ENCODE measurements at places on chromosomes 5 and 9.

- DNase-seq, result no peak
Measured at GRCh38 chr5:170755679-170756456, 27.7 kb upstream of the GABRP start.

GRCh38 chr9:130334915-130335314 lies 69.4 kb downstream of the HMCN2 start:
- no peak for DNase-seq

DNA sequence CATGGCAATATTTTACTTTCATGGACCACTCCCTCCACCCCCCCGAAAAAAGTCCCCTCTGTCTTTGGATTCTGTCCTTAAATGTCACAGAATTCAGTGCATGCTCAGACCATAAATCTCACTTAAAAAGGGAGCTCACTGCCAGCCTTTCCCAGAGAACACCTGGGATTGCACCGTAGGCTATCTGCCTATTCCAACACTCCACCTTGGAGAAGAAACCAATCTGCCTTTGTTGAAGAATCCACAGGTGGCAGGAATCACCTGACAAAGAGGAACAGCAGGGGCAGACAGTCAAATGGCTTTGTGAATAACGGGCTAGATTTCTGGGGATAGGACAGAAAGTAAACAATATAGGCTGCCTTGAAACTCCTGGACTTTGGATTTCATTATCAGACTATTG lies 306.7 kb upstream of the BRINP1 start:
- no peak for DNase-seq

DNA sequence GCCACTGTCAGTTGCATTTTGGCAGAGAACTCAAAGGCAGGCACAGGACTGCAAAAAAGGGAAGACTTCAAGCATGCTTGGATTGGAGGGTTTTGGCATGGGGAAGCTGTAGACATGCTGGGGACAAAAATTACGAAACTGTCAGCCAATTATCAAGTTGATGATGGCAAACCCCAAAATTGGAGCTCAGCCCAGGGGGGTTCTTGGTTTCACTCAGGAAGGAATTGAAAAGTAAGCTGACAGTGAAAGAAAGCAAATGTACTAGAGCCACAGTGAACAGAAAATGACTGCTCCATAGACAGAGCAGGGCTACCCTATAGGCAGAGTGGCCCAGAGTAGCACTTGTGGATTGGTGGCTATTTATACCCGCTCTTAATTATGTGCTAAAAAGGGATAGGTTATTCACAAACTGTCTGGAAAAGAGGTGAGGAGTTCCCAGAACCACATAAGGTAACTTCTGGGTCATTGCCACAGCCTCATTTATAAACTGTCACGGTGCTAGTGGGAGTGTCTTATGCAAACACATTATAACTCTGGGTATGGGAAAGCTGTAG lies 14.6 kb upstream of the CFAP95 start:
- no peak for DNase-seq

DNA sequence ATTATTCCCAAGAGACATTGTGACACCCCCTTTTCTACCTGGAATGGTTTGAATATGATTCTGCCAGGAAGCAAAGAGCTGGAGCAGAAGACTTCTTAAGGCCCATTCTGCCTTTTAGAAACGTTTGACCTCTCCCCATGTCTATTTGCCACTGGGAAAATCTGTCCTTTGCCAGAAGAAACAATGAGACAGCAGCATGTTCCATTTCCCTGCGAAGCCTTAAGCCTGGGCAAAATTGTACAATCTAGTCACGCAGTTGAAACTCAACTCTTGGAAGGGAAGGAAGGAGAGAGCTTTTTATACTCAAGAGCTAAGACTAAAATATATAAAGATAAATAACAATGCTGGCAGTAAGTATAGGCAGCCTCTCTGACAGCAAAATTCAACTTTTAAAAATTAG lies 22.1 kb upstream of the SPOCK1 start:
- DNase-seq, result no peak

DNA sequence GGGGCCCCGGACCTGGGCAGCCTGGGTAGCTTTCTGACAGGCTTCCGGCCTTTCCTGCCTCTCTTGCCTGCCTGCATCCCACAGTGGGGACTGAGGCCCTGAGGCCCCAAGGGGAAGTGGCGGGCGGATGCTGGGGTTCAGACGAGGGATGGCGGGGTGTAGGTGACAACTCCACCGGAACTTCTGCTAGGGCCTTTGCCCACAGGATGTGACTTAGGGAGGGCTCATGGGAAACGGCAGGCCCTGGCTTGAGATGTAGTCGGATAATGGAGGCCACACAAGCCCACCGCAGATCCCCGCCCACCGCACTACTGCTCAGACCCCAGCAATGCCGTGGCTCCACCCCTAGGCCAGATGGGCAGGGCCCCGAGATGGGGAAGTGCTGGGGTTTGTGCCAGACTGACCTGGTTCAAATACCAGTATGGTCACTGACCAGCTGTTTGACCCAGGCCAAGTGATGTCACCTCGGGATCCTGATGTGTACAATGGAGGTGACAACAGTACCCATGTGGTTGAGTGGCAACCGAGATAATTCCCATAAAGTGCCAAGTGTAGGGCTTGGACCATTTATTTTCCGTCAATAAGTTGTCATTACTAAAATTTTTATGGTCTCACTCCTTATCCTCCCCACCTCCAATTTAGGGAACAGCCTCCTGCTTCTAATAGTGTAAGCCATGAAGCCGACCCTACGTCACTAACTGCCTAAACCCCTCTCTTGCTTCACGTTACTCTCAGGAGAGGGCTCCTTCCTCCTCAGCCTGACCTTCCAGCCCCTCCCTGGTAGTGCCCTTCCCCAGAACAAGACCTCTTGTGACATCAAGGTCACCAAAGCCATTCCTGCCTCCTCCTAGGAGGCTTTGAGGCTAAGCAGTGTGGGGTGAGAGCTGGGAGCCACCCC lies 2.5 kb upstream of the CDK9 start:
- peak; percentile 57 for DNase-seq

- DNase-seq, result no peak
Measured at GRCh38 chr5:168796000-168796399, 216.8 kb upstream of the PANK3 start.

DNA sequence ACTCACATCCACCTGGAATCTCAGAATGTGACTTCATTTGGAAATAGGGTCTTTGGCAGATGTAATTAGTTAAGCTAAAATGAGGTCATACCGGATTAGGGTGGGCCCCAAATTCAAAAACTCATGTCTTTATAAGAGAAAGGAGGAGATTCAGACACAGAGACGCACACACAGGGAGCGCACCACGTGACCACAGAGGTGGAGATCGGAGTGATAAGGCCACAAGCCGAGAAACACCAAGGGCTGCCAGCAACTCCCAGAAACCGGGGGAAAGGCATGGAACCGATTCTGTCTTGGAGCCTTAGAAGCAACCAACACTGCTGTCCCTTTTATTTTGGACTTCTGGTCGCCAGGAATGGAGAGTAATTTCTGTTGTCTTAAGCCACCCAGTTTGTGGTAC lies 31.8 kb upstream of the LMX1B start:
- DNase-seq, result no peak

DNA sequence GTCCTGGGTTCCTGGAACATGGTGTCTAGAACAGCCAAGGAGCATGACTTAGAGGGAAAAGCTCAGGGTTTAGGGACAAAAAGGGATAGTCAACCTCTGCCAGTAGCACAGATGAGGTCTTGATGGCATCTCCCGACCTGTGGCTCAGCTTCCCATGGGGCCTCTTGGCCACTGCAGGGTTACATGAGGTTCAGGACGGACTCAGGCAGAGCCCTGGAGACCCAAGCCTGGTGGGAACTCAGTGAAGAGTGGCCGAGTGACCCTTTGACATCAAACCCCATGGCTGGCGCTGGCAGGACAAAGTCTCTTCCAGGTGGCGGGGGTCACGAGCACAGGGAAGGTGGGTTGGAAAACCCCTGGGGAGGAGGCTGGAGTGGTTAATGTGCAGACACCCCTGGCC lies 57.8 kb downstream of the MTRR start:
- no peak for DNase-seq

DNA sequence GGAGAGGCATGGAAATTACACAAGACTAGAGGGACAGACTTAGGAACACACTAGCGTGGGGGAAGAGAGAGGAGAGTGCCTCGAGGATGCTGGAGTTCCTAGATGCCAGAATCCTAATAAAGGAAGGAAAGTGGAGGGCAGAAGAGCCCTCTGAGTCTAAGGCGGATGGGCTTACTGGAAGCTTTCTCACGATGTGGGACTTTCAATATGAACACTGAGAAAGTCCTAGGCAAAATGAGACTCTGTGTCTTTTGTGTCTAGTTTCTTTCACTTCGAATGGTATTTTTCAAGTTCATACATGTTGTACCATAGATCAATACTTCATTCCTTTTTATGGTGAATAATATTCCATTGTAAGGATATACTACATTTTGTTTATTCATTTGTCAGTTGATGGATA lies 239.4 kb downstream of the NSG2 start:
- DNase-seq, result no peak

DNA sequence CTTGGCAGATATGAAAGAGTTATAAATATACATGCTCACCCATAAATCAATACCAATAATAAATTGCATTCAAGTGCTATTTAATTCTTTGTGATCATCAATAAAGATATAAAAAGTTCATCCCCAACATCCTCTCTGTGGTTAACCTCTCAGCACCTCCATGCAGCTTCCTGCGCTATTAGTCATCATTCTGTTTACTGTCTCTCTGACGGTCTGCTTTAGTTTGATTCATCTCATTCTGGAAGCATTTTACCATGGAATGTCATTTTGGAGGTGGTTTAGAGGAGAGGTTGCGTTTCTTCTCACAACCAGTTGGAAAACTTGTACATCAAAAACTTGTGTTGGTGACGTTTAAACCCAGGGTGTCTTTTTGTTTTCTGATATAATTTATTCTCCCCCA lies 486.6 kb downstream of the BRINP1 start:
- DNase-seq, result no peak

GRCh38 chr5:164431634-164432304 lies 926.4 kb downstream of the MAT2B start:
- DNase-seq, result no peak

DNA sequence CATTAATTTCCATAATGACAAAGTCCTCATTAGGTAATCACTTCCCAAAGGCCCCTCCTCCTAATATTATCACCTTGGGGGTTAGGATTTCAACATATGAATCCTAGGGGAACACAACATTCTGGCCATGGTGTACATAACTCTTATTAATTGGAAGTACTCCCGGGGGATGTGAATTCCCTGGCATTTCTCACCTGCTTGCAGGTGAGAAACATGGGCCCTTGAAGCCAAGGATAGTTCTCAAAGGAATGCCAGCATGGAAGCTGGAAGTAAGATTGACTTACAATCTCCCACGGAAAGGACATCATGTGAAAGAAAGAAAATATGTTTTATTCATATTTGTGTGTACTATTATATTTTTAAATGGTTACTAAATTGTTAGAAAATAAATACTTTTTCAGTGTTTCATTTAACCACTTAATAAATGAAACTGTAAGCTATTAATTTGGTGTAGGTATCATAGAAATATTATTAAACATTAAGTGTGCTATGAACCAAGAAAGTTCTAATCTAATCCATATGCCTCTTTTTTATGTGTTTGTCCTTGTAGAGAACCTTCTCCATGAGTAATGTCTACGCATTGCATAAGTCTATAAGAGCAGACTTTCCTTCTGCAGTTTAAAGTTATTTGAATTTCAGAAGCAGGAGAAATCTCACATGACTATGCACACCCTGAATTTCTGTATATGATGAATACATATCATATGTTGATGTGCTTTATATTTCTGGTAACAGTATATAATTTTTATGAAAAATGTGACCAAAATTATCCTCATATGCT lies 59.4 kb downstream of the ANXA1 start:
- DNase-seq, result no peak

- DNase-seq, result no peak
Measured at GRCh38 chr5:173624282-173624681, 7.8 kb upstream of the BOD1 start.

DNA sequence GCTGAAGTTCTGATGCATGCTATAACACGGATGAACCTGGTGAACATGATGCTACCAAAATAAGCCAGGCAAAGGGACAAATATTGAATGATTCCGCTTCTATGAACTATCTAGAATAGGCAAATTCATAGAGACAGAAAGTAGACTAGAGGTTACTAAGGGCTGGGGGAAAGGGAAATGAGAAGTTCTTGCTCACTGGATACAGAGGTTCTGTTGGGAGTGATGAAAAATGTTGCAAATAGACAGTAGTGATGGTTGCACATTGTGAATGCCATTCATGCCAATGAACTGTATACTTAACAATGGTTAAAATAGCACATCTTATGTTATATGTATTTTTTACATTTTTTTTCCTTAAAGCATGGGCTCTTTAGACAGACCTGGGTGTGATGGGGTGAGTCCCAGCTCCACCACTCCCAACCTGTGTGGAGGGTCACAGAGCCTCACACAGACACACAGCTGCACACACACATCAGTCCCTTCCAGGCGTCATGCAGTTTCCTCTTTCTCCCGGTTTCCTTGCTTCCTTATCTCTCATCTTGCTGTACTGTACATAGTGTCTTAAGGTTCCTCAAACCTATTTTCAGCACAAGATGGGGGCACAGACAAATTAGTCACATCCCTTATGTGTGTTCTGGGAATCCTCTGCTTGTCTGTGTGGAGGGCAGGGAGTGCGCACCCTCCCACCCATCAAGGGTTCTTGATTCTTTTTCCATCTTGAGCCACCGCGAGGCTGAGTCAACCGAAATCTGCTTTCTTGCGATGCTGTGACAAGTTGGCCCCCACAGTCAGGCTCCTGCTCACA lies 192.9 kb downstream of the CRB2 start:
- peak; percentile 54 for DNase-seq

GRCh38 chr9:115596021-115596745 lies 478.2 kb upstream of the TNC start:
- no peak for DNase-seq

GRCh38 chr9:133788819-133789717 lies 50.9 kb upstream of the SARDH start:
- no peak for DNase-seq

DNA sequence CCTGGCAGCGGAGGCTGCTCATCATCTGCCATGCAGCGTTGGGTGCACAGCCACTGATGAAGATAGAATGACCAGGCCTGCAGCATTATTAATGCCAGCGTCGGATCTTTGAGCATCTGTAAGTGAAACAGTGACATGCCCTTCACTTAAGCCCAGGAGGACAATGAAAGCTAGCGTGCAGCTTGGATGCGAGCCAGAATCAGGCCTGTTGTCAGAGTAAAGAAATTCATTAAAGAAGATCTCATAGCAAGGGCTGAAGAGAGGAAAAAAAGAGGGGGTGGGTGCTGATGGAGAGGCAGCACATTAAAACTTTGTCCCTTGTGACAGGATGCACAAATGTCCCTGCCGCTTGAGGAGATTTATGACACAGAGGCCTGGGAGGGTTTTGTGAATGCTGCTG lies 186.1 kb upstream of the MAST4 start:
- DNase-seq, result no peak

GRCh38 chr5:141850244-141850768 lies 27.9 kb downstream of the PCDH1 start:
- peak; percentile 14 for DNase-seq

DNA sequence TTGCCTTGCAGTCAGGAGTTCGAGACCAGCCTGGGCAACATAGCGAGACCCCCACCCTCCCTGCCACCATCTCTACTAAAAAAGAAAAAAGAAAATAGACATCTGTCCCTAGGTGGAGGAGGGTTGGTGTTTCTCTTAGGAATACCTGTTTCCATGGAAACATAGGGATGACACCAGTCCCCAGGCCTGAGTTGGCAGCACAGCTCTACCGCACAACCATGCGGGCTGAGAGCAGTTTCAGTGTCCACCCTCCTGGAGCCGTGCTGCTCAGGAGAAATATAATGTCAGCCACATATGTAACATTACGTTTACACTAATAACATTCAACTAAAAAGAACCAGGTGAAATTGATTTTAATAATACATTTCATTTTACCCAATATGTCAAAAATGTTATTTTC lies 39.3 kb upstream of the CDK20 start:
- no peak for DNase-seq

GRCh38 chr5:133610489-133611356 lies 1.6 kb downstream of the FSTL4 start:
- peak; percentile 30 for DNase-seq

Data from stimulated activated CD4-positive, alpha-beta T cell treated with anti-CD3 and anti-CD28 coated beads, Interleukin-1b, Interleukin-23, amount 100 ng/mL, for 24 hours (primary cell).